Activated T-helper 1 cell treated with Interleukin-2 at 50 U/mL for 16 hours (primary cell): ENCODE measurements at places on chromosomes 12 and 14.

DNA sequence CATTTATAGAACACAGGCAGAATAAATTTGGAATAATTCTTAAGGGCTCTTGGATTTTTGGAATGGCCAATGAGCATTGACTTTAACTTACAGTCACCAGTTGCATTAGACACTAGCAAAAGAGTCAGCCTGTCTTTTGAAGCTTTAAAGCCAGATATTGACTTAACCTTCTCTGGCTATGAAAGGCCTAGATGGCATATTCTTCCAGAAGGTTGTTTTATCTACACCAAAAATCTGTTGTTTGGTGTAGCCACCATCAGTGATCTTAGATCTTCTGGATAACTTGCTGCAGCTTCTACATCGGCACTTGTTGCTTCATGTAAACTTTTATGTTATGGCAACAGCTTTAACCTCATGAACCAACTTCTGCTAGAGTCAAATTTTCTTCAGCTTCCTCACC is 10.4 kb downstream of the PCNX1 start:
- DNase-seq = no peak

- DNase-seq = no peak
These were observed 186.2 kb upstream of the FRMD6 start for GRCh38 chr14:51465486-51465885.

DNA sequence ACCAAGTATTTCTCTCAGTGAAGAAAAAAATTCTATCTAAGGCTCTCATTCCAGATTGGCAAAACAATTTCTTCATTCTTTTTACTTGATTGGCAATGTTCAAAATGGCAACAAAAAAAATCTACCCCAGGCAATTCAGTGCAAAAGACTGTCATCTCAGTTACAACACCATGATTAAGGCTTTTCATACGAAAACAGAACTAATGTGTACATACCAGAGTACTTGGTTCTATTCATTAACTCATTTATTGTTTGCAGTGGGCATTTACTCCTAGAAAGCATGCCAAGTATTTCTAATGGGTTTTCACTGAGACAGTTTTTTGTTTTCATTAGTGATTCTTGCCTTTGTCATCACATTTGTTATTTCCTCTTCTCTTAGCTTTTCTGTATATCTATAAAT is 33.0 kb downstream of the DBX2 start:
- DNase-seq = no peak

DNA sequence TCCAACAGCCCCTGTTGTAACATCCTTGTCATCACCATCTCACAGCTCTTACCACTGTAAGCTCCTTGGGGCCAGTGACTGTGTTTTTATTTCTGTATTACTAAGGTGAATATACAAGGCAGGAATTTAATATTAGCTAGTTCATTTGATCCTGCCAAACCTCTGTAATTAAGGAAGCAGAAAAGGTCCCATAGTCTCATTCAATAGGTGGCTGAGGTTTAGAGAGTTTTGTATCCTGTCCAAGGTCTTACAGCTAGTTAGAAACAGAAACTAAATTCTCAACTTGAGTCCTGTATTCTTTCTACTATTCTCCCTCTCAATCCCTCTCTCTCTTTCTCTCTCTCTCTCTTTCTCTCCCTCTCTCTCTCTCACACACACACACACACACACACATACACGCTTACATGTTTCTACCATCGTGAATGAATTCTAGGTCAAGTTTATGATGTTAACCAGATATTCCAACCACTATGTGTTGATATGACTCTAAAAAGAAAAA is 543 bp upstream of the GLIPR1 start:
- DNase-seq = no peak

GRCh38 chr14:96215452-96216244 is 11.0 kb downstream of the BDKRB2 start:
- DNase-seq = no peak

DNA sequence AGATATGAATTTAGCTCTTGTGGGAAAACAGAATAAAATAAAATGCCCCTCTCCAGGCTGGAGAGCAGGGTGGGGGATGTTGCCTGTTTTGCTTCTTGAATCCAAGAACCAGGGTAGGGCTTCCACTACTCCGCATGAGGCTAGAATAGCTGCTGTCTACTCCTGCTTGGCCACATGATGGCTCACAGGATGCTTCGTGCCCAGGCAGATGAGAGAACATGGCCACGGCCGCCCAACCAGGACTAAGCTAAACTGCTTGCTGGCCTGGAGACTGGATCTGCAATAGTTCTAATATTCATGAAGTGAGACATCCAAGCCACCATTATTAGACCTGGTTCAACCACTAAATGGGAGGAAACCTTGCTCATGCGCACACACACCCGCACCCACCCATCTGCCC is 122.2 kb upstream of the METAP2 start:
- no peak for DNase-seq

- DNase-seq = no peak
These were observed 49.0 kb downstream of the FLRT2 start for GRCh38 chr14:85578930-85579329.

GRCh38 chr12:57726151-57726883 is 12.2 kb downstream of the AGAP2 start:
- DNase-seq = no peak
